ENCODE measurements at places on chromosomes 7 and 10.

- no peak for DNase-seq
These were observed 734 bp downstream of the PCLO start for GRCh38 chr7:83161899-83162401.

DNA sequence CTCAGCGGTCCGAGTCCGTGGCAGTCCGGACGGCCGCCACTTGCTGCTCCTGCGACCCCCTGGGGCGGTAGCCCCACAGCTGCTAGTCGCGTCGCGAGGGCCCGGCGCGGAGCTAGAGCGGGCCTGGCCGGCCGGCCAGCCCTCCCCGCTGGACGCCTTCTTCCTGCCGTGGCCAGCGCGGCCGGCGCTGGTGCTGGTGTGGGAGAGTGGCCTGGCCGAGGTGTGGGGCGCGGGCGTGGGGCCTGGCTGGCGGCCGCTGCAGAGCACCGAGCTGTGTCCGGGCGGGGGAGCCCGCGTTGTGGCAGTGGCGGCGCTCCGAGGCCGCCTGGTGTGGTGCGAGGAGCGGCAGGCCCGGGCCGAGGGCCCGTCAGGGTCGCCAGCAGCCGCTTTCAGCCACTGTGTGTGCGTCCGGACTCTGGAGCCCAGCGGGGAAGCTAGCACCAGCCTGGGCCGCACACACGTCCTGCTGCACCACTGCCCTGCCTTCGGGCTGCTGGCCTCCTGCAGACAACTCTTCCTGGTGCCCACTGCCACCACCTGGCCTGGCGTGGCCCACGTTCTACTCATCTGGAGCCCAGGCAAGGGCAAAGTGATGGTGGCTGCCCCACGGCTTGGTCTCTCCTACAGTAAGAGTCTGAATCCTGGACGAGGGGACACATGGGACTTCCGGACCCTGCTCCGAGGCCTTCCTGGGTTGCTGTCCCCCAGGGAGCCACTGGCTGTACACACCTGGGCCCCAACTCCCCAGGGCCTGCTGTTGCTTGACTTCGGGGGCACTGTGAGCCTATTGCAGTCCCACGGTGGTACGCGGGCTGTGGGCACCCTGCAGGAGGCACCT is 631 bp downstream of the HPS6 start:
- no peak for DNase-seq

DNA sequence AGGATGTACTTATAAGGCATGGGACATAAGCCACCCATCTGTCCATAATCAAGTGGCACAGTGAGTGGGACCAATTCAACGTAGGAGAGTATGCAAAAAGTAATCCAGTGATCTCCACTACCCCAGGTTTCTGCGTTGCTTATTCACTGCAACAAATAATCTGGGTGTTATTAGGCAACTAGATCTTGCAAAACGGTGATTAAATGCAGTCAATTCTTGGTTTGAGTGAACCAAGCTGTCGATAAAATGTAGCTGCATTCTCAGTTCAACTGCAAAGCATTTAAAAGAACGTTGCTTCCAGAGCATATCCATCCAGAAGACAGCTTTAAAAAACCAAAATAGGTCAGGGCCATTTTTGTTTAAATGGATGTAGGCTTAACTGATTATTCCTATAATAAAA is 5.0 kb downstream of the LSMEM1 start:
- DNase-seq, result no peak

GRCh38 chr7:7304705-7305450 is 122.5 kb downstream of the C1GALT1 start:
- no peak for DNase-seq

- no peak for DNase-seq
These were observed 76.0 kb downstream of the TYW1B start for GRCh38 chr7:72751978-72752377.

DNA sequence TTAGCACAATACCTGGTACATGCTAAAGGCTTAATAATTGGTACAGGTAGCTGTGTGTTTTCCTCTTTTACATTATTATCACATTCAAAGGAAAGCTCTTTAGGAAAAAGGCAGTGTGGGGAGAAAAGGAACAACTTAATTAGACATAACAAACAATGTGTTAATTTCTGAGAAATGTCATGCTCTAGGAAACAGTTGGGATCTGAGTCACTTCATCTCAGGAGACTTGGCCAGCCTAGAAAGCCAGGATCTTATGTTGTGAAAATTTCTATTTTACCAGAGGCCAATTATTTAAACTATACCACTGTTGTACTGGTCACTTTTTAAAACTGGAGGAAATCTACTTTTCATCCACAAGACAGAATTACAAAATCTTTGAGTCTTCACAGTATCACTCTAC is 39.6 kb downstream of the ARMH3 start:
- no peak for DNase-seq

GRCh38 chr7:505171-505570 is 14.5 kb downstream of the PDGFA start:
- DNase-seq, result no peak

DNA sequence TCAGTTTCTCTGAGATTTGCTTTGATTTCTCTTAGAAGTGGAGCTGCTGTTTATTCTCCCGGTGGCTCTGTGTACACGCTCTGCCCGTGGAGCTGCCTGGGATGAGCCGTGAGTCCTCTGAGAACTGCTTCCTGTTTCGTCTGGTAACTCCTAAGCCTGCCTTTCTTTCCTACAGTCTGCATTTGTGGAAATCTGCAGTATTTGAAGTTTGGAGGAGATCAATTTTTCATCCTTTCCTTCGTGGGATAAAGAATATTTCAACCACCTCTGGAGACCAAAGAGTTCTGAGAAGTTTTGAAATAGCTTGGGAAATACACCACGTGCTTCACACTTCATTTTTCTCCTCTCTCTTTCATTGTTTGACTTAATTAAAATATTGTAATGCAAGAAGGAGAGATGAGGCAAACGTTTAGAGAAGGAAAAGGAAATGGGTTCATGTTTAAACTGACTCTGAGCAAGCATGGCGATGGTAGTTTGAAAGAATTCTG is 311.9 kb downstream of the LRMDA start:
- DNase-seq, result no peak

GRCh38 chr10:11147722-11148121 is 130.1 kb downstream of the CELF2 start:
- no peak for DNase-seq

DNA sequence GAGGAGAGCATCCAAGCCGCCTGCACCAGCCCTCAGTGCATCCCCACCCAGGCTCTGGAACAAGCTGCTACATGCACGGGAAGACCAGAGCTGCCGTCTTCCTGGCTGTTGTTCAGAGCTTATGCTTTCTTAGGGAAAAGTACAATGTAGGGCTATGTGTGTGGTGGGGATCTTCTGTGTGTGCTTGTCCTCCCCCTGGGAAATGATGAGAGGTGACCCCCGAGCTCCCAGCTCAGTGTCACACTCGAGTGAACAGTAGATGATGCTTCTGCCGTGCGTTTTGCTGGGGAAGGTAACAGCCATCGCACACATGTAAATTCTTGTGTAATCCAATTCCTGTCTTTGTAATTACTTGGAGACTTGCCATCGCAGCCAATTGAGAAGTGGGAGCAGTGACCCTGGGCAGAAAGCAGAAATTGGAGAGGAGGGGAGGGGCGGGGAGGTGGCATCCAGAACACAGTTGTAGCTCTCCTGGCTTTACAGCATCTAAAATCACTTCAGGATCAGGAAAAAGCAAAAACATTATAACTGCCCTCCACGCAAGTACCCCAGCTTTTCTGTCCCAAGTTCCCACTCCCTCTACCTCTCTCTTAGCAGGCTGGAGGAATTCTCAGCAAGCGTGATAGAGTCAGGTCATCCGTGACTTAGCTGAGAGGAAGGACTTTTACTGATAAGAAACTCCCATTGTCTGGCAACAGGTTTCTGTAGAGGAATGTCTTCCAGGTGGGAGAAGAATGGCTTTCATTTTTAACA is 149.6 kb downstream of the TCF7L2 start:
- no peak for DNase-seq

DNA sequence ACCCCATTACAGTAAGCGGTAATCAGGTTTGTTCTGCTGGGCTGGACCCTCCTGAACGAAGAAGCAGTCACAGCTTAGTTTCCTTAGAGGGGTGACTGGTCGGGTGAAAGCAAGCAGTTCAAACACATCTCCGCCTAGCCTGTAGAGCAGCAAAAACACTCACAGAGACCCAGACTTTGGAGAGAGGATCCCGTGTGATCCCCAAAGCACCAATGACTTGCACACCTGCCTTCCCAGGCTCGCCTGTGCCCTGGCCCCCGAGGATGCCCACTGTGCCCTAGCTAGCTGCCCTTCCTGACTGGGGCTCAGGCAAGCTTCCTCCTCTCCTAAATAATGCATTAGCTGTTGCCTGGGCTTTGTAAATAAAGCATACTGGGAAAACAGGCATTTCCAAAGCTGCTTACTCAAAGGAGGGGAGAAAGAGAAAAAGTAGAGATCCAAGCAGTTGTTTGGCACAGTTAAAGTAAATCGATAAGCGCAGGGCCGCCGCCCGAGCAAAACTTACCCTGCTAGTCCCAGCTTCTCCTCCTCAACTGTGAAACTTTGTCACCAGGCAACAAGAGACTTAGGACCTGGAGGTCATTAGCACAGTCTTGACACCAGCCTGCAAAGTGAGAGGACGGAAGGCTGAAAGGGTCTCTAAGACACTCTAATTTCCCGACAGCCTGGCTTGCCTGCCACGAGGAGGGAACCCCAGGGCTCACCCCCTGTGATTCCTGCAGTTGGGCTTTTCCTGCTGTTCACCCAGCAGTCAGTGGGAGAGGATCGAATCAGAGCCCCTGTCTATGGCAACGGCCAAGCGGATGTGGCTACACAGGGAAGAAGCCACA is 4.8 kb downstream of the LRRC18 start:
- DNase-seq, result no peak

DNA sequence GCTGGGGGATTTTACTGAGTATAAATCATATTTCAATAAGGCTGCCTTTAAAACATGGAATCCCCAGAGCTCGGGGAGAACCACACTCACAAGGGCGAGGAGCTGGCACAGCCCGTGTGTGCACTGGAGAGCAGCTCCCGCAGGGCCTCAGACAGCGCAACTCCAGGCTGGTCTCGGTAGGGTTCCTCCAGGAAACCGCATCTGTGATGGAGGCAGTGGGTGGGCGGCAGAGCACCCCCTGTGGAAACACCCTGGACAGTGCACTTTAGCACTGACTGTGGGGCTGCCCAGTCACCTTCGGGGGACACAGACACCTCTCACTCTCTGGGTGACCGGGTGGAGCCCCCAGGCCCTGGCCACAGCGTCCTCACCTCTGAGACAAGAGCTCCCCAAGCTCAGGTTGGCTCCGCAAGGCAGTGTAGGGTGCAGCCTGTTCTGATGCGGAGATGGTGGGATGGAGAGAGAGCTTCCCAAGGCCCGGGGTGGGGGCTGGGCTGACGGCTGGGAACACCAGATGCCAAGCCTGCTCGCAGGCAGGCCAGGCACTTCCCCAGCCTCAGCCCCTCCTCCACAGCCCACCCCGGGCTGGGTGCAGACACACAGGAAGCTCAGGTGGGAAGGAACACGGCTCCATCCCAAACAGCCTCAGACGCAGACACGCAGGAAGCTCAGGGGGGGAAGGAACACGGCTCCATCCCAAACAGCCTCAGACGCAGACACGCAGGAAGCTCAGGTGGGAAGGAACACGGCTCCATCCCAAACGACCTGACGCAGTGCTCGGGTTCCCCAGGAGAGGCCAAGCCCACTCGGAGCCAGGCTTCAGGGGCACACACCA is 224.4 kb downstream of the MAD1L1 start:
- DNase-seq, result no peak

DNA sequence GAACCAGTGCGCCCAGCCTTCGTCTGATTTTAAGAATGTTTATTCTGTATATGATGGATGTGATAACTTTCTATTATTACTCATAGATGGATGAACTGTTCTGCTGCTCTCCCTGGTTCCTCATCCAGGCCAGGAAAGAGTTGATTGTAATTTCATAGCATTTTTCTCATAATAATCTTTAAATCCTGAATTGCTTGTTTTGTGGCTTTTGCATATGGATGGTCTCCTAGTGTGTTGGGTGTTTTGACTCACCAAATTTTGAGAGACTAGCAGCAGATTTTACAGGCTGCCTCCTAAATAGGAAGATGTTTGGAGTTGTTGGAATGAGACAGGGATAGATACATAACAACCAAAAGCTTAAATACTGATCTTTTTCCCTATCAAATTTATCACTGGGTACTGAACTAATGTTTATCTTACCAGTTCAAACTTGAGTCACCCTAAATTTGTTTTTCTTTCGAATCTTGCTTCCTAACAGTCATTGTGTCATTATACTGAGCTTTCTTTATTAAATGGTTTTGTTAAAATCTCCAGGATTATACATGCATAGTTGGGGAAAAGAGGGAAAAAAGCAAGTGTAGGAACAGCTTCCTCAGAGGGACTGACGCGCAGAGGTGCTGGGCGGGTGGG is 106.0 kb upstream of the GATA3 start:
- no peak for DNase-seq

DNA sequence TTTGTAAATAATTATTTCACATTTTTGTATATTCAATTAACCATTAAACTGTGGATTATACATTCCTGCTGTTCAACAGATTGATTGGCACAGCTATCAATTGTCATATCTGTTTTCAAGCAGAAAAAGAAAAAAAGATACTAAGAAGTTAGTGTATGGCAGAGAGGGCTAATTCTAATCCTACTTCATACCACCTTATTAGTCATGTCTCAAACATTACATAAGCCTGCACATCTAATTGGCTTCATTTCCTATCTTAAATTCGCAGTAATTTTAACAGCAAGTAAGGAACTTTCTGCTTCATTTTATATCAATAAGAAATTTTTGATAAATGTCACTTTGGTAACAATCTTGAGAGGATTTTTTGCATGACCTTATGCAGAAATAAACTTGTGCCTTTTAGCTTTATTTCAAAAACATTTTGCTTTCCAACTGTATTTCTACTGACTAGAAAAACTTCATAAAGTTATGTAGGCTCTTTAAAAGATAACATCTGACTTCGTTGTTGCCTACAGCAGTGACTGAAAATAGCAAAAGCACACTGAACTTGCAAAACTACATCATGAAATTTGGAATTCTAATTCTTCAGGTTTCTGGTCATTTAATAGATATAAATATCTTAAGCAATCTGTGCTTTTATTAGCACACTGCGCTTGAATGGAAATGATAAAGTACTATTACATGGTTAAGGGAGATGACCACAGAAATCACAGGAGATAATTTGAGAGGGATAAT is 111.5 kb downstream of the SEMA3C start:
- DNase-seq, result no peak

DNA sequence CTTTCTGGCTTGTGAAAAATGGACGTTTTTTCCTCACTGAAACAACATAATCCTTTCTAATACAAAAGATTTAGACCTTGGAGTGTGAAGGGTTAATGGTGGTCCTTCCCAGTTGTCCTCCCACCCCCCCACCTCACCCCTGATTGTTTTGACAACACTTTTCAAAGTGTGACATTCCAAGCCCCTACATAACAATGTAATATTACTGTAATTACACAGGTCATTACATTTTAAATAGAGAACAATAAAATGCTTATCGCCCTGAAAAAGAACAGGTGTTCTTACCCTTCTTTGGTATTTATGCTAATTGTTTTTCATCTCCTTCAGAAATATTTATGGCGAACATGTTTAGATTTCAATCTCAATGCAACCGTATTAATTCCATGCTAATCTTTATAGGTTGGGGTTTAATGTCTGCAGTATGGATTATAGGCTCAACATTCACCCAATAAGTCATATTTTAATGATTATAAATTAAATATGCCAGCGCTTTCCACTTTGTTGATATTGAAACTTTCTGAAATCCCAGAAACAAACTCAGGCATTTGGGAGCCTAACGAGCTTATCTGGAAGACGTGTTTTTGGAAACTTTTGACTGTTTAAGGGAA is 5.0 kb downstream of the TCF7L2 start:
- DNase-seq, result no peak

All from stimulated activated CD4-positive, alpha-beta T cell treated with anti-CD3 and anti-CD28 coated beads, Interleukin-15, amount 100 ng/mL, for 48 hours (primary cell).